RPMI7951 (cell line): ENCODE measurements at places on chromosomes 11 and 22. TPM values are rescaled to one million over a fixed set of nuclear protein-coding genes. Genes with fewer than 3 reads are reported as not detected.

ANKRD42 gene
- total RNA-seq: 4.5 and 5.8 TPM in 2 replicates

NECTIN1 gene
- total RNA-seq: 4.3 and 7.7 TPM in 2 replicates

SLC22A8 gene
- total RNA-seq: not detected in 2 replicates

MRGPRG gene
- total RNA-seq: not detected in 2 replicates

- no peak for DNase-seq
Measured at GRCh38 chr11:8209208-8209807, 40.5 kb upstream of the RIC3 start.

DNA sequence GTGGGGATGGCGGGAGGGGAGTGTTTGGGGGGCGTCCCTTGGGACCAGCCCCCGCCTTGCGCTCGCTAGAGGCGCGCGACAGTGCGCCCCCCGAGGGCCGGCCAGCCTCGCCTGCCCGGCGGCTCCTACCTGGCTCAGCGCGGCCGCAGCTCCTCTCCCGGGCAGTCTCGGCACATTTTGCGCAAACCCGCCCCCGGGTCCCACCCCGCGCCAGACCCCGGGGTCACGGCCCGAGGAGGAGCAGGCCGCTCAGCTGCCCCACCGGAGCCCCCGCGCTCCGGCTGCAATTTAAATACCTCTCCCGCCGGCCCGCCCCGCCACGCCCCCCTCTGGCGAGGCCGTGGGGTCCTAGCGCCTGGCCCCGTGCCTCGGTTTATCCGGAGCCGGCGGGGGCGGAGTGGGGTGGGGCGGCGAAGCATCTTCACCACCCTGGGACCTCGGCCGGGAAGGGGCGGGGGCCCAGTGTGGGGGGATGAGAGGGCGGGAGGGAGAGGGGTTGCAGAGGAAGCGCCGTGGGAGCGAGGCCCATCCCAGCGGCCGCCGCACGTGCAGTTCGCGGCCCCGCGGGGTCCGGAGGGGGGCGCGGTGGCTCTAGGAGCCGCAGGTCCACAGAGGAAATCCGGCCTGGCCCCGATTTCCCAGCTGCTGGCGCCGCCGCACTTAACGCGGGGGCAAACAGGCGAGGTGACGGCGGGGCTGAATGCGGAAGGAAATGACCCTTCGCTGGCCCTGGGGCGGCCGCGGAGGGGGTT, at the start of gene LRRC32:
TSS of gene LRRC32 (minus strand) at position 263 of the 752 bp plus-strand sequence. CDS start 4,793 bp downstream, outside the sequence.
- DNase-seq: no peak

DNA sequence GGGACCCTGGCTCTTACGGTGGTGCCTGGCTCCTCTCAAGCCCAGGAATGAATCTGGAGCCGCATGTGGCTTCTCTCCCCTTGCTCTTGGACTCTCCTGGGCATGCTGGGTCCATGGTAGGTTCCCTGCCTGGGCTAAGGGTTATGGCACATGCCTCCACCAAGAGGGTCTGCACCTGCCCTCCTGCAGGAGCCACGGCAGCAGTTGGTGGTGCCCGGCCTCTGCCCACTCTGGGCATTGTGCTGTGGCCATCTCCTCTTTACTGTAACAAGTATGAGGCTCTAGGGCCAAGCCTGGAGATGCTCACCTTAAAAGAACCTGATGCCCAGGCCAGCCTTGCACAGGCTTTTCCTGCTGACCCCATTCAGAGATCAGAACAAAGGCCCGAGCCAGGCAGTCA, 104.0 kb upstream of the PITPNB start:
- no peak for DNase-seq

DNA sequence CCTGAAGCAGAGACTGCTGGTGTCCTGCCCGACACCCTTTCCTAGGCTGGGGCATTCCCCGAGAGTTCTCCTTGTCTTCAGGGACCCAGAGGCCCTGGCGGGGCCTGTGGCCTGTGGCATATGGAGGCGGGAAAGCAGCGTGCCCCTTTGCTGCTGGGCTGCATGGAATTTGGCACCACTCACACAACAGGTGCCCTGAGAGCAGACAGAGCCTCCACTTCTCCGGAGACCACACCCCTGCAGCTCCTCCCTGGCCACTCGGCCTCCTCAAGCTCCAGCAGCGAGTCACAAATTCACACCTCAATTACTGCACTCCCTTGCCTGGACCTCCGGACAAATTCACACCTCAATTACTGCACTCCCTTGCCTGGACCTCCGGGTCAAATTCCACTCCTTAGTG, 1375.2 kb downstream of the TBC1D22A start:
- DNase-seq: no peak

- DNase-seq: no peak
Measured at GRCh38 chr11:78841456-78842060, 266.9 kb upstream of the NARS2 start.

DNA sequence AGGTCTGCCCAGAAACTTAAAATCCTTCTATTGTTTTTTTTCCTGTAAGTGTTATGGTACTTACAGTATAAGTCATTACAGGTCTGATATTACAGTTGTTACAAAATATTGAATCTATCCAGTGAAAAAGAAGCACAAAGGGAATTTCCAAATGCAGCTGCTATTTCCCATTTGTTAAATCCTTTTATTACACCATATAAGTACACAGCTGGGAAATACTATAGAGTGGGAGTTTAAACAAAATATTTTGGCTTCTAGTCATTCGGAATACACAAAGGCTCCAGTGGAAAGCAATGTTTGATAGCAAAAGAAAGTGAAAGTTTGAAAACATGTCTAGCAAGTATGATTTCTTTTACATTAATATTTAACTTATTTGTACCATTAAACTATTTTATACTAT, 18.0 kb downstream of the SOX6 start:
- no peak for DNase-seq

DNA sequence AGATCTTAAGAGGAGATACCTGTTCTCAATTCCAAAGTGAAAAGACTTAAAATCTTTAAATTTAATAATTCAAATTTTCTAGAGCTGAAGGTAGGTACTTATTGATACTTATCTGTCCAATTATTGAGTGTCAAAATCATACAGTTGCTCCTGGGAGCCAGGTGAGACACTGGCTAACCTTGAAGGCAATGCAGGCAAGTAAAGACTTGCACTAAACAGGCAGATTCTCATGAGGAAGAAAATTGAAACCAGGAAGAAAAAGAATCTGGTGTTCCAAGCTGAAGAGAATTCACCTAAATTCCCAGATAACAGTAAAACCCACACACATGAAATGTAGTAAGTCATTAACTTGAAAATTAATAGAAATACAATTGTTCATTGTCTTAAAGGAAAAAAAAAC, 30.3 kb downstream of the VSIG10L2 start:
- no peak for DNase-seq

- DNase-seq: no peak
Measured at GRCh38 chr11:116560589-116560988, 212.2 kb downstream of the BUD13 start.

GRCh38 chr11:100273066-100273815, 413.8 kb upstream of the ARHGAP42 start:
- no peak for DNase-seq

DNA sequence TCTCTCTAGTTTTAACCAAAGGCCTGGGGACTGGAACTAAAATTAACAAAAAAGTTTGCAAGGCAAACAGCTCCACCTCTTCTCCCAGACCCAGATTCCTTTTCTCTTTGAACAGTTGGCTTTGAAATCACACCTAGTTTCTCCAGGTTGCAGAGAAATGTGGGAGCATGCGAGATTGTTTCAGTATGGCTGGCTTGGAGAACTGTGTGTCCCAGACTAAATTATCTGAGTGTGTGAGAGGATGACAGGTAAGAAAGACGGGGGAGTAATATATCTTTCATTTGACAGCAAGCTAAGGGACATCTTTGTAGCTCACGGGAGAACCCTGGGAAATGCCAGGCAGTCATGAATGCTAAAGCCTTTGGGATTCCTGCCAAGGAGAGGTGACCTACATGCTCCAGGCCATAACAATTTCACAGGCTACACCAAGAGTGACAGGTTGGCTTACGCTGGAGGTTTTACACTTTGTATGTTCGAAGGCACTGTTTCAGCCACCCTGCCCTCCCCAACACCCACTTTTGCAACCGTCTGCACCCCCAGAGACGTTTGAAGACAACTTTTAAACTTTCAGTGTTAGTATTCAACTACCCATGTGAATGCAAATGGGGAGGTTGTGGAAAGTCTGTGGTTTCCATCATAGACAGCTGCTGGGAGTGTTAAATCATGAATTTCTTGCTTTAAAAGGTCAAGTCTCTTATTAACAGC, 109.3 kb upstream of the SNX19 start:
- peak; percentile 49 for DNase-seq

GRCh38 chr11:18853086-18853720, 61.6 kb upstream of the PTPN5 start:
- peak; percentile 38 for DNase-seq

DNA sequence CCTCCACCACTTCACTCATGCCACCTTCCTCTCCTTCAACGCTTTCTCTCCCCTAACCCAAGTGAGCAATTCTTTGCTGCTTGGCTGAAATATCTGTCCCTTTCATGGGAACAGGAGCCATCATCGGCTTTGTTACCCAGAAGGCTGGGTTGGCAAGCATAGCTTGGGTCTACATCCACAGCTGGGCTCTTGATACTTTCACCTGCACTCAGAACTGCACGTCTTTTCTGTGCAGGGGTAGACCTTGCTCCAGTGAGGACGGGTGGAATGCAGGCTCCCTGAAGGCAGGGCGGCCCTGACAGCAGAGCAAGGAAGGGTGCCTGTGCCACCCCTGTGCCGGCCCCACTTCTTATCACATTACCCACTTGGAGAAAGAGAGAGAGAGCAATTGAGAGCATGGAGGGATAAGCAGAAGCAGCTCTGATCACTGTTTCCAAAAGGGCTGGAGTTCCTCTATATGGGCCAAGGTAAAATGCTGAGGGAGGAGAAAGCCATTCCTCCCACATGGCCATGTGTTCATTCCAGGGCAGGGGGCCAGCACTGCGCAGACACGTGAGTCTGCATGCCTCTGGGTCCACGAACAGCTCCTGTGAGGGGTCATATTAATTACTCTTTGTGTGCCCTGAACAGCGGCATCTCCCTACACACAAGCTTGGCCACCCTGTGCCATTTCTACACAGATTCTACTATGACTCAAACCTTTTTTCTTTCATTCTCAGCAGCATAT, 181.8 kb downstream of the BUD13 start:
- no peak for DNase-seq

- peak; percentile 79 for DNase-seq
Measured at GRCh38 chr11:112042161-112042960, 17.2 kb downstream of the DLAT start.

- peak; percentile 84 for DNase-seq
Measured at GRCh38 chr11:123536690-123537437, 106.8 kb downstream of the GRAMD1B start.

DNA sequence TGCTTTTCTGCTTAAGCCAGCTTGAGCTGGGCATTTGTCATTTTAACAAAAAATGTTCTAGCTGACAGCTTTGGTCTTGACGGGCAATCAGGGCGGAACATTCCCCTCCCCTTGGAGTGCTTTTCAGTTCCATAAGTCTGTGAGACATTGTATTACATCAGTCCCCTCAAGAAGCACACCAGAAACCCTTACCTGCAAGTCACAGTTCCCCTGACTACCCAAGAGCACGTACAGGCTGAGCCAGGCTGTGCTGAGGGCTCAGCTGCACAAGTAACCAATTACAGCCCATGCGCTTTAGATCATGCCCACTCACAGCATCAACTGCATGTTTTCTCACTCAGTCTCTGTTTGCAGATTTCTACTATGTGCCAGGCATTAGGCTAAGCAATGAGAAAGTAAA, 19.1 kb downstream of the HIRA start:
- no peak for DNase-seq

DNA sequence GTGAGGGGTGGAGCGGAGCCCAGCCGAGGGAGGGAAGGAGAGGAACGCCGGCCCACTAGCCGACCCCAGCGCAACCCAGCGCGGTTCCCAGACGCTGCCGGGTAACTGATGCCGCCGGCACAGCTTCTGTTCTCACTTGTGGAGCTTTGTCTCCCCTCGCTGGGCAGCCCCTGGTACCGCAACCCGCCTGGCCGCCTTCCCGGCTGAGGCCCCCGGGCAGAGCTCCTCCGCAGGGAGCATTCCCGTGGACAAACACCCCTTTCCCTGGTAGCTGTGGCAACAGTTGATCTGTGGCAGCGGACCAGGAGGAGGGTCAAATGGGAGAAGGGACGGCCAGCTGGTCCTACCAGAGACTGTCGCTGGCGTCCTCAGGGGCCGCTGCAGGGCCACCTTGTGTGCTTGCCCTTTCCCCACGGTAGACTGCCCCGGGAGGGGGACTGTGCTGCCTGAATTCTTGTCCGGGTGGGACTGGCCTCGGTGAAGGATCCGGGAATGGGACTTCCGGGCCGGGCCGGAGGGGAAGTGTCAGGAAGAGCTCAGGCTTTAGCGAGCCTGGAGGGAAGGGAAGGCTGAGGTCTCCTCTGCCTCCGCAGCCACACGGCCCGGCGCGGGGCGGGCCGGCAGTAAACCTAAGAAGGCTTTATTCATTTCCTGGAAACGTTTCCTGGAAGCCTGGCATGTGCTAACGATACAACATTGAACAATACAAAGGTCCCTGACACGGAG, 468.0 kb downstream of the OPCML start:
- DNase-seq: peak; percentile 63
